ENCODE measurements at places on chromosomes 4 and X. TPM values are rescaled to one million over a fixed set of nuclear protein-coding genes. Genes with fewer than 3 reads are reported as not detected.

RGN gene
- 4.4 TPM for total RNA-seq

SHROOM2 gene
- total RNA-seq, result 6.2 TPM

USP26 gene
- total RNA-seq, result not detected

SPANXA2 gene
- total RNA-seq, result 0.29 TPM

FRAS1 gene
- 5.1 TPM for total RNA-seq

ZNF81 gene
- total RNA-seq, result 5.8 TPM

PRKG2 gene
- total RNA-seq, result 0.88 TPM

PLXNB3 gene
- total RNA-seq, result 2.7 TPM

PCDH7 gene
- 3.8 TPM for total RNA-seq

GCNA gene
- total RNA-seq, result 4.3 TPM

DNA sequence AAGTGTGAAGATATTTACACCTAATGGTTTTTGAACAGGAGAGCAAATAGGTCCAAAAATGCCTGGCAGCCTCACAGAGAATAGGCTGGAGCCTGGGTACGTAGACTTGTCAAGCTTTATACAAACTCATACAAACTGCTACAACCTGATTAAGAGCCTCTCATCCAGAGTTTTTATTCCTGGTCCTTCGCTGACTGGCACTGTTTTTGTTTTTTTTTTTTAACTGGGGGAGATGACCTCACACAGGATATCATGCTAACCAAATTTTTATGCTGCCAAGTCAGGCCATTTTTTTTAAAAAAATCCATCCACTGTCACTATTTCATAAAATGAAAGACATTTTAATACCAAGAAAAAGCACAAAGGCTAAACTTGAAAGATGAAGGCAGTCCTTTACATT, 1.9 kb downstream of the FAM114A1 start:
- peaks cover 49% of the 10 kb centered on the region for H3K4me1 ChIP-seq
- peaks cover 34% of the 10 kb centered on the region for H3K36me3 ChIP-seq
- peak; percentile 90 for DNase-seq
- H3K27ac ChIP-seq, result peak overlapping the region; percentile 90
- H3K27me3 ChIP-seq, result no peaks in the 10 kb centered on the region

- H3K4me3 ChIP-seq, result no peak overlapping the region
- no peak for DNase-seq
- H3K4me1 ChIP-seq, result peaks cover 3% of the 10 kb centered on the region
- H3K27ac ChIP-seq, result no peak overlapping the region
- no peaks in the 10 kb centered on the region for H3K27me3 ChIP-seq
These were observed 646.6 kb upstream of the PITX2 start for GRCh38 chr4:111269439-111269838.

DNA sequence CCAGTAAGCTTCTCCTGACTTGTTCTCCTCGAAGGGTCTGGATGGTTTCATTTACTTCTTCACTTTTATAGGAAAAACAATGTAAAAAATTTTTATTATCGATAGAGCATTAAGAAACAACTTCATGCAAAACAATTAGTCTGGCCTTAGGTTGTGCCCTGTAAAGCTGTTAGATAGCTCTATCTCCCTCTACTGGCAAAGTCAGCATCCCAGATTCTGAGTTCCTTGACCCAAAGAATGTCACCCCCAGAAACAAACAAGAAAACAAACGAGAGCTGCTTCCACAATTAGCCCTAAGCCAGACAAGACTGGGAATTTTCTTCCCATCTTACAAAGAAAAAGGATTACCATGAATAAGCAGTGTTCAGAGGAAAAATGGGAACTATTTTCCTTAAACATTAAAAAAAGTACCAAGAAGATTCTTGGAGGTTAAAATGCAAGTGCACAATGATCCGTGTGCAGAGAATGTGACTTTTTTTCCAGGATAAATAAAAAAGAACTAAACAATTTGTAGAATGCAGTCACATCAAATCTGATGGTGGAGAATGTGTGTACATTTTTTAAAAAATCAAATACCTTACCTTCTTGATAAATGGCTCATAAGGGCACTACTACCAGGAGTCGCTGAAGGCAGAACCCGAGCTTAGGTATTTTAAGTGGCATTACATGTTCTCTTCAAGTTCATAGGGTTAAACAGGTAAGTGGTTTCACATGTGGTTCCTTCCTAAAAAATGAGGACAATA, 293.2 kb downstream of the FBXO8 start:
- peak; percentile 66 for DNase-seq
- H3K36me3 ChIP-seq, result no peaks in the 10 kb centered on the region
- H3K27ac ChIP-seq, result no peak overlapping the region
- H3K4me1 ChIP-seq, result no peaks in the 10 kb centered on the region
- no peaks in the 10 kb centered on the region for H3K27me3 ChIP-seq

DNA sequence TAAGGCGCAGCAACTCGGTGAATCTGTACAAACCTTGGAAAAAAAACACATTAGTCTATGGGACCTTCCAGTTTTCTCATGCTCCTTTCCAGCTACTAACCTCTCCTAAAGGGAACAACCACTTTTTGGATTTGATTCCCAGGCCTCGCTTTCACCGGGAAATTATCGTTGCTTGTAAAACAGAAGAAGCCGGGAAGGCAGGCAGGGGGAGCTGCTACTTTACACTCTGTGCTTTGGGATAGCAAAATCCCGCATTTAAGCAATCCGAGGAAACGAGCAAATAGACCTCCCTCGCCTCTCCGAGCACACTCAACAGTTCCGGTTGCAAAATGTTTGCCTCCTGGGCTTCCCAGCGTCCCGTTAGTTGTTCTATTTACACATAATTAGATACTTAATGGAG, 1.2 kb downstream of the CD38 start:
- no peaks in the 10 kb centered on the region for H3K36me3 ChIP-seq
- DNase-seq, result peak; percentile 86
- H3K27ac ChIP-seq, result no peak overlapping the region
- peaks cover 10% of the 10 kb centered on the region for H3K4me1 ChIP-seq
- H3K4me3 ChIP-seq, result peak overlapping the region; percentile 67

DNA sequence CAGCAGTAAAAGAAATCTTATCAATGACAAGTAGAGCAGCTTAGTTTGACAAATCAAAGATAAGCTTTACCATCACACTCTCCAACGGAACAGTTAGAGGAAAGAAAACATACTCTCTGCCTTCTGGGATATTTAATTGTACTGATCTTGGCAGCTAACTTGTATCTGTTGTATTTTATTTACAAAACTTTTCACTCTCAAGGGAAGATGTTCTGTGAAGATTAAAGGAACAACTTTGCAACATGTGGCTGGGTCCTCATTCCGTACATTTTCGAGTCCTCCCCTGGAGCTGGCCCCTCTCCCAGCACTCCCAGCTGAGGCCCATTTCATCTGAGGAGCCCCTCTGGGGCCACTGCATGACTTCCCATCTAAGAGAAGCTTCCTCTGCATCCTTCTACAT, 74.4 kb downstream of the RPS3A start:
- H3K4me3 ChIP-seq, result no peak overlapping the region
- peaks cover 21% of the 10 kb centered on the region for H3K36me3 ChIP-seq
- H3K4me1 ChIP-seq, result peaks cover 11% of the 10 kb centered on the region
- no peaks in the 10 kb centered on the region for H3K27me3 ChIP-seq
- no peak for DNase-seq

DNA sequence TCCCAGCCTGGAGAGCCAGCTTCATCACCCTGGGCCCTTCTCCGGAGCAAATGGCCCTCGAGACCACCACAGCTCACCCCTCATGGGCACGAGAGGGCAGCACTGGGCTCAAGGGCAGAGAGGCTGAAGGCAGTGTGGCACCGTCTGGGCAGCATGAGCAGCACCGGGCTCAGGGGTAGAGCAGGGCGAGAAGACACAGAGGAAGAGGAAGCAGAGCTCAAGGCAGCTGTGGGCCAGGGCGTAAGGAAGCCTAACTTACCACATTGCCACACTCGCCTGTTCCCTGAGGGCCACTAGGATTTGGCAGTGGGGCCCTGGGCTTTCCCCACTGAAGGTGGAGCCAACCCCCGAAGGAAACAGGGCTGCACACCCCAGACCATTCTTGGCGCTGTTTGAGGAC, 15.5 kb downstream of the ZNF185 start:
- H3K4me1 ChIP-seq, result peaks cover 7% of the 10 kb centered on the region
- H3K36me3 ChIP-seq, result no peaks in the 10 kb centered on the region
- H3K4me3 ChIP-seq, result no peak overlapping the region
- no peak overlapping the region for H3K27ac ChIP-seq

DNA sequence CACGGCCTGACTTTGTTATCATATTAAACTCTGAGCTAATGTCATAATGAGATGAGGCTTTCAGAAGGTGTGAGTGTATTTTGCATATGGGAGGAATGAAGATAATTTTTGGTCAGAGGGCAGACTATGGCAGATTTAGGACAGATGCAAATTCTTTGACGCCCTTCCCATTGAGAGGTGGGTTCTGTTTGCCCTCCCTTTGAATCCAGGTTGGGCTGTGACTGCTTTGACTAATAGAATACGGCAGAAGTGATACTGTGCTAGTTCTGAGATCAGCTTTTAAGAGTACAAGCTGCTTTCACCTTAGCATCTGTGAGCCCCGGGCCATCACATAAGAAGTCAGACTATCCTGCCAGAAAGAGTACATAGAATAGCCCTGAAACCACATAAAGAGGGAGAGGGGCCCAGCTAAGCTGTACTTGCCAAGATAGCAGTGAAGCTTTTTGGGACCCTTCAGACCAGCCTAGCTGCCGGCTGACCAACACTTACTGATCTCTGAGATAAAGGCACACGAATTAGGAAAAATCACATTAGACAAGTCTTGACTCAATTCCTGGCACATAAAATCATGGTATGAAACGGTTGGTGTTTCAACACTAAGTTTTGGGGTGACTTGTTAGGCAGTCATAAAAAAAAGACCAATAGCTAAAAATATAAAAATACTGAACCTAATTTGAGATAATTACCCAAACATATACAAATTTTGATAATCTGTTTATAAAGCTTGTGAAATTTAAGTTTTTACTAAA, 166.7 kb upstream of the SH3RF1 start:
- H3K27ac ChIP-seq, result no peak overlapping the region
- no peaks in the 10 kb centered on the region for H3K36me3 ChIP-seq
- no peaks in the 10 kb centered on the region for H3K4me1 ChIP-seq
- no peak overlapping the region for H3K4me3 ChIP-seq

- no peaks in the 10 kb centered on the region for H3K27me3 ChIP-seq
- H3K4me1 ChIP-seq, result no peaks in the 10 kb centered on the region
- H3K36me3 ChIP-seq, result no peaks in the 10 kb centered on the region
- no peak overlapping the region for H3K27ac ChIP-seq
- DNase-seq, result peak; percentile 34
- H3K4me3 ChIP-seq, result no peak overlapping the region
These were observed 146.8 kb downstream of the KLHL4 start for GRCh38 chrX:87664381-87664780.

DNA sequence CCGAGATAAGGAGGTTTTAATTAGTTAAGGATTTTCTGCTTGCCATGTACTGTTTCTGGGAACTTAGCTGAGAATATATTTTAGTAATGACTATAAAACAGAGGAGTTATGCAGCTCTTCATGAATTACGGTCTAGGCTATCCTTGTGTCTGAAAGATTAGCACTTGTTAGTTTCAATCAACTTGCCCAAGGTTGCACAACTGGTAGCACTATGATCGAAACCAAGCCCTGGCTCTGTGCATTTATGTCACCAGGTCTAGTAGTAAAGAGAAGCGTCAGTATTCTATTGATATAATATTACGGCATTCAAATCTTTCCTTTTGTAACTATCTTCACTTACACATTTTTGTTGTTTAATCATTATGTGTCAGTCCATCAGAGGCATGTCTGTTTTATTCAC, 176.0 kb downstream of the TLL1 start:
- no peak for DNase-seq
- no peak overlapping the region for H3K4me3 ChIP-seq
- H3K36me3 ChIP-seq, result no peaks in the 10 kb centered on the region
- H3K4me1 ChIP-seq, result no peaks in the 10 kb centered on the region
- H3K27me3 ChIP-seq, result no peaks in the 10 kb centered on the region
- no peak overlapping the region for H3K27ac ChIP-seq

DNA sequence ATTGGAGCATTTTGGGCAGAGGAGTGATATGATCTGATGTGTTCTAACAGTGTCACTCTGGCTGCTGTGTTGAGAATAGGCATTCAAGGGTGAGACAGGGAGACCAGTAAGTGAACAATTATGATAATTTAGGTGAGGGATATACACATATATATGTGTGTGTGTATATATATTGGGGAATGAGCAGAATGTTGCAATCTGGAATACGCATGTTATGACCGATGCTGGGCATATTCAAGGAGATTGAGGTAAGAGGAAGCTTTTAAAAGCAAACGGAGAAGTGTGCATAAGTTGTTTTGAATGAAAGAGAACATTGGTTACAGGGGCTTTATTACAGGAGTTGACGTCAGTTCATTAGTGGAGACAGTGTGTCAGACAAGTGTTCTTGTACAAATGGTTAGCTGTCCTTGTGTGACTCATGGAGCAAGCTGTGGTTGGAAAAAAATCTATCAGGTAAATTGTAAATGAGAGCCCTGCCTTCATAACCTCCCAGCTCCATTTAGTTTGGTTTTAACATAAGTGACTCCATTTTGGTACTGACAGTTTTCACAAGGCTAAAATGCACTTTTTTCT, 442.5 kb upstream of the LCORL start:
- H3K4me3 ChIP-seq, result no peak overlapping the region
- H3K36me3 ChIP-seq, result no peaks in the 10 kb centered on the region
- H3K27ac ChIP-seq, result no peak overlapping the region
- no peaks in the 10 kb centered on the region for H3K4me1 ChIP-seq
- no peak for DNase-seq
- H3K27me3 ChIP-seq, result no peaks in the 10 kb centered on the region

DNA sequence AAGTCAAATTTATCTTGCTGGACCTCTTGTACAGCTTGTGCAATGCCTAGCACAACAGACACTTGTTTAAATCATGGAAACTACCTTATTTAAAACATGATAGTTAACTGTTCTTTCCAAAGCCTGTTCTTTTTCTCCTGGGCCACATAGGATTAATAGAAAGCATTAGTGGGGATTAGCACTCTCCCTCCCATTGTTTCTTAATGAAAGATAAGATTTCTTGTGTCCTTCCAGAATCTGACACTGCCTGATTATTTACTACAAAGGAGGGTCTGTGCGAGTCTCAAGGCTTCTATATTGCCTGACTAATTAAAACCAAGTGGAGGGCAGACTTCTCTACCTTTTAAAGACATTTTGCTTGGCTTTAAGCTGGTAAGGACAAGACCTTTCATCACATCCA, 8.5 kb upstream of the ELMOD2 start:
- H3K27ac ChIP-seq, result no peak overlapping the region
- H3K27me3 ChIP-seq, result peaks cover 6% of the 10 kb centered on the region
- DNase-seq, result no peak
- no peaks in the 10 kb centered on the region for H3K4me1 ChIP-seq
- no peaks in the 10 kb centered on the region for H3K36me3 ChIP-seq

GRCh38 chrX:130261296-130261893, 7.3 kb downstream of the ZNF280C start:
- no peak for DNase-seq
- H3K4me1 ChIP-seq, result peaks cover 5% of the 10 kb centered on the region
- no peak overlapping the region for H3K4me3 ChIP-seq

GRCh38 chr4:108492816-108493595, 127.4 kb upstream of the RPL34 start:
- H3K27me3 ChIP-seq, result no peaks in the 10 kb centered on the region
- no peak for DNase-seq
- no peak overlapping the region for H3K4me3 ChIP-seq
- H3K36me3 ChIP-seq, result no peaks in the 10 kb centered on the region

DNA sequence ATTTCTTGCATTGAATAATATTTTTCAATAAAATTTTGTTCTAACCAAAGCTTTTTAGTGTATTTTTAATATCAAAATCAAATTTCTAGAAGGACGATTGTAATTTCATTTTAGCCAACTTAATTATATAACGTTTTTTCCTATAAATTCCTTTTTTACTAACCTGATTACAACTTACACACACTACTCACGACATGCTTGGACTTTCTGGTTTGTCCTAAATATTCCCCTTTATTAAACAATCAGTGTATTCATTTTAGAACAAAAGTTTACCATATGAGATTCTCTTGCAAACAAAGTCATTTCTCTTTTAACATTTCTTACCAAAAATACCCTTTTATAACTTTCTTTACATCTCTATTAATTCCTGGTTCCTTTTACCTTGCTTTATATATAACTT, 173.7 kb downstream of the PWWP3B start:
- no peaks in the 10 kb centered on the region for H3K36me3 ChIP-seq
- no peak for DNase-seq
- H3K4me1 ChIP-seq, result no peaks in the 10 kb centered on the region
